Right ventricle myocardium inferior (tissue), 1 donor: ENCODE measurements at places on chromosomes 11 and 22. TPM values are rescaled to one million over a fixed set of nuclear protein-coding genes. Genes with fewer than 3 reads are reported as not detected.

The YPEL4 gene
- 0.51 TPM for total RNA-seq

The C11orf54 gene
- total RNA-seq, result 30.2 TPM

The OR6T1 gene
- total RNA-seq, result not detected

The CHID1 gene
- 49.4 TPM for total RNA-seq

The CATSPERZ gene
- total RNA-seq, result not detected

The CARNS1 gene
- 14.1 TPM for total RNA-seq

The VSIG10L2 gene
- 0.30 TPM for total RNA-seq

The TEX54 gene
- not detected for total RNA-seq

The OR8A1 gene
- total RNA-seq, result not detected

The HIKESHI gene
- 51.5 TPM for total RNA-seq

The YAP1 gene
- total RNA-seq, result 92.9 TPM

The HTR3B gene
- total RNA-seq, result not detected

The MS4A18 gene
- total RNA-seq, result not detected

The ANKK1 gene
- not detected for total RNA-seq

The OR52N4 gene
- total RNA-seq, result not detected

The APOBEC3C gene
- total RNA-seq, result 27.9 TPM

The PHLDA2 gene
- 0.65 TPM for total RNA-seq

The NDUFV1 gene
- 724 TPM for total RNA-seq

The PDGFD gene
- 9.0 TPM for total RNA-seq

GRCh38 chr11:1878137-1879031 lies 13.3 kb downstream of the PRR33 start:
- DNase-seq, result peak; percentile 81

- no peak for DNase-seq
Observed at GRCh38 chr22:25447067-25447685, 117.3 kb upstream of the GRK3 start.

DNA sequence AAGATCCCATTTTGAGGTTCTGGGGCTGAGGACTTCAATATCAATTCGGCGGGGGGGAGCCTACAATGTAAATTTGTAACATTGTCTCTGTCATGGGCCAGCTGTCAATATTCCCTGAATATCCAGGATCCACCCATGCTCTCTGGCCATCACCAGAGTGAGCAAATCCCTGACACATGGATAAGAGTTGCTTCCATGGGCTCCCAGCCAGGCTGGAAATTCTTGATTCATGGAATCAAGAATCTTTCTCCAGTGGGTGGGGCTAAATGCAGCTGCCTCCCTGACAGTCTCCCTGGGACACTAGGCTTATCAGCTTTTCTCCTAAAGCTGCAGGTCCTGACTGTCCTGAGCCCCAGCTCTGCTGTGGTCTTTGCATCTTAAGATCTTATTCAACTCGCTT lies 86.9 kb upstream of the IGLL5 start:
- DNase-seq, result no peak

GRCh38 chr11:72446929-72447769 lies 12.8 kb upstream of the CLPB start:
- DNase-seq, result no peak

GRCh38 chr11:33700063-33700501 lies 544 bp downstream of the C11orf91 start:
- DNase-seq, result no peak

GRCh38 chr11:107675902-107676301 lies 36.0 kb downstream of the SLN start:
- DNase-seq, result no peak

DNA sequence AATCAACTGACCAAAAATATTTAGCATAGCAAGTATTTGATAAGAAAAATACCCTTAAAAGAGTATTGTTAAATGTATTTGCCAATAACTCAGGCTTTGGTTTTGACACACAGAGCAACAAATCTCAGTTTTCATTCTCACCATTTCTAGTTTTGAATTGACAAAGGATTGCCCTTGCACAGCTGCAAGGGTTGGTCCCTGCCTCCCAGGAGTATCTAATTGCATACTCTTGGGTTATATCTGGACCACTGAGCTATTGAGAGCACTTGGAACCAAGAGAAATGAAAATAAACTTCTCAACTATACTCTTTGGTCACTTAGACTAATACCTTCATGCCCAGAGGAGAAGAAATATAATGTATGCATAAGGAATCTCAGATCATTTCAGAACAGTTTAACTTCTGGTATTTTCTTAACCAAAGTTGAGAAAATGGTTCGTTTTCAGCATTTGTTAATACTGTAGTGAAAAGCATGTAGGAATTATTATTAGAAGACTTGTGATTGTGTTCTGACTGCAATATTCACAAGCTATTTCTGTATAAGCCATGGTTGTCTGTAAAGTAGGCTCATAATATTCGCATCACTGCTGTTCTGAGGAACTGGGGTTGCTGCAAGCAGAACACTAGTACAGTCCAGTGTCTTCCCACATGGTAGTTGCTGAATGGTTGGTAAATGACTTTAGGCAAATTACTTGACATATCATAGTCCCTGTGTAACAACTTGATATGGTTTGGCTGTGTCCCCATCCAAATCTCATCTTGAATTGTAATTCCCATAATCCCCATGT lies 7.9 kb downstream of the C2CD3 start:
- no peak for DNase-seq

DNA sequence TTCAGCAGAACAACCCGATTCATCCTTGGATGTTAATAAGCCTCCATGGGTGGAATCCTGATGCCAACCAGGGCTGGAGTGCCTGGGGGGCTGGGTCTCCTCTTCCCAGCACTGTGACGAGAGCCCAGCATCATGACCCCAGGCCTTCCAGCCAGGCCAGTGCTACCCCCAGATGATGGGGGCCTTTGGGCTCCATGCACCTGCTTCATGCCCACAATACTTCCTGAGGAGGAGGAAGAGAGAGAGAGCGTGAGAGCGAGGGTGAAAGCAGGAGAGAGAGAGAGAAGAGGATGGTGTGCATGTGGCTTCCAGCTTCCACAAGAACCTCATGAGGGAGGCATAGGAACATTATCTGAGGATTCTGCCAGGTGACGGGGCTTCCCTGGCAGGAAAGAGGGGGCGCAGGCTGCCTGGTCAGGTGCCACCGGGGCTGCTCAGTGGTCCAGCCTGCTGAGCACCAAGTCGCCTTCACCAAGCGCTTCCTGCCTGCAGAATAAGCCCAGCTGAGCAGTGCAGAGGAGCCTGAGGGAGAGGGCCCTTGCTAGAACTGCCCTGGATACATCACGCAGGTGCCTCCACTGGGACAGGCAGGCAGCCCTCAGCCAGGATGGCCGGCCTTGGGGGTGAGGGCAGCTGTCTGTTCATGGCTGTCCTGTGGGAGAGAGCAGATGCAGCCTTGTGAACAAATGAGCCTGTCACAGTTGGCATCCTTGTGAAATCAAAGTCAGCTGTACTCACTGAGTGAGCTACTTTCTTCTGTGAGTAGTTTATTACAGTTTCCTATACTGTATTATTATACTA lies 243.3 kb upstream of the B3GAT1 start:
- DNase-seq, result no peak

GRCh38 chr11:17735818-17736578 lies 1.4 kb downstream of the KCNC1 start:
- peak; percentile 57 for DNase-seq

DNA sequence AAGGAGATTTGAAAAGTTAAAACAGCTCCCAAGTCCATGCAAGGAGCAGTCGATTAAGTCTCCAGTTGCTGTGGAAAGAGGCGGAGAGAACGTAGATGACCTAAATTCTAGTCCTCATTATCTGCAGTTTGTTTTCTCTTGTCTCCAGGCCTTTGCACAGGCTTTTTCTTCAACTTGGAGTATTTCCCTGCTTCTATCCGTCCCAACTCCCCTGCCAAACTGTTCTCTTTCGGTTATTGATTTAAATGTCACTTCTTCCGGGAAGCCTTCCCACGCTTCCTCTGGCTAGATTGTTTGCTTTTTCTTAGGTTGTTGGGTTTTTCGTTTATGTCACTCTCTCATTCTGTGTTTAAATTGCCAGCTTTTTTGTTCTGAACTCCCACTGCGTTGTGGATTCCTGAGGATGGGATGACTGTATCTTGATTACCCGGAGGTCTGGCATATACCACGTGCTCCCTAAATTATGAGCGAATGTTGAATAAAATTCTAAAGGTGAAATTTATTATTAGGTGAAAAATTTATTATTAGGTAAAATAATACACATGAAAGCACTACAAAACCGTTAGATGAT lies 463 bp downstream of the TMEM126B start:
- no peak for DNase-seq

DNA sequence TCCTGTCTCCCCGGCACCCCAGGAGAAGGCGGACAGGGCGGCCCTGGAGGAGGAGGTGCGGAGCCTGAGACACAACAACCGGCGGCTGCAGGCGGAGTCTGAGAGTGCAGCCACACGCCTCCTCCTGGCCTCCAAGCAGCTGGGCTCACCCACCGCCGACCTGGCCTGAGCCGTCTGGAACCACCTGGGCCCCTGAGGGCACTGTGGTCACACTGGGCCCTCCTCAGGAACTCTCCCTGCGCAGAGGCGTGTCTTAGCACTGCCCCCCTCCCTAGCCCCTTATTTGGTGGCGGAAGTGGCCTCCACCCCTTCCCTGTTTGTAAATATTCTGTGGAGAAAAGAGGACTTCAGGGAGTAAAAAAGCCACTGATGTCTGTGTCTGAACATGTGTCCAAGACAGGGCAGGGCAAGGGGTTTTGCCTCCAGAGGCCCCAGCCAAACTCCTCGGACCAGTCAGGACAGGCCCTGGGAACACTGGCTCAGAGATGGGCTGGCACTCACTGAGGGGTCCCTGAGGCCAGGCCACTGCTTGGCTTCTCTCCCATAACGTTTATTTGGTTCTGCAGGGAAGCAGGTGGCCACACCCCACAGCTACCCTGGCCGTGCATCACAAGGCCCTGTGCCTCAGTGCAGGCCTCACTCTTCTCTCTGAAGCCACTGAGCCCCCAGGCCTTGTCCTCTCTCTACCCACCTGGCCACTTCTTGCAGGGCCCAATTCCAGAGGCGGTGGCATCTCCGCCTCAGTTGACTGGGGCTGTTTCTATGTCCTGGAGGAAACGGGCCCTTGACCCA lies 12.0 kb downstream of the RELA start:
- no peak for DNase-seq

DNA sequence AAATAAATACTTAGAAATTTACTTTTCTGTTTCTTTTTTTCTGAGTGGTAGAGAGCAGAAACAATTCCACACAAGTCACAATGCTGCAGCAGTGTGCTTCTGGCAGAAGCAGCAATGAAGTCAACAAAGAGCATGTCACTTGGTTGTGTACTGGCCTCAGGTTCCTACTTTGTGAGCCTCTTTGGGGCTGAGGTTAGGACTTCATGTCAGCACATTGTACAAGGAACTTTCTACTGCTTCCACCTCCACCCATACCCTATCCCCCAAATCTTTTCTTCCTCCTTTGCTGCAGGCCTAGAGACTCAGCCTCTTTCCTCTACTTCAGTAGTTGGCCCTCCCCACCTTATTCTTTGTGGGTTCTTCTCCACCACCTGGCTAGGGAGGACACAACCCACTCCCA lies 252.7 kb upstream of the PITPNB start:
- DNase-seq, result no peak

GRCh38 chr11:114142707-114143106 lies 83.2 kb downstream of the ZBTB16 start:
- DNase-seq, result no peak

- no peak for DNase-seq
Observed at GRCh38 chr11:3783611-3784010, 13.7 kb downstream of the NUP98 start.

GRCh38 chr11:88849368-88849767 lies 216.4 kb downstream of the GRM5 start:
- DNase-seq, result no peak

DNA sequence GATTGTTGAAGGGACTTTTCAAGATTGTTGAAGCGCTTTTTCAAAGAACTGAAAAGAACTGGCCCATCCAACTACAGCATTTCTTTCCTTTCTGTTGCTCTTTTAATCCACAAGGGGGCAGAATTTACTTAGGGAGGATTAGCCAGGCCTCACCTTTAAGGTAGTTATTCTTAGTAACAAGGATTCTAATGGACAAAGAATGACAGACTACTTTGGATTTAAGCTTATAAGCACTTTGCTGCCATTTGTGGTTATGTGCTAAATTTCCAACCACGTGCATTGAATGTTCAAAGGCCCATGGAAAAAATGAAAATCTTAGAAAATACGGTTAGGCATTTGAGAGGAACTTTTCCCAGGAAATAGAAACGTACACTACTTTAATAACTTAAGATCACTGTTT lies 49.5 kb upstream of the HSPA8 start:
- no peak for DNase-seq

DNA sequence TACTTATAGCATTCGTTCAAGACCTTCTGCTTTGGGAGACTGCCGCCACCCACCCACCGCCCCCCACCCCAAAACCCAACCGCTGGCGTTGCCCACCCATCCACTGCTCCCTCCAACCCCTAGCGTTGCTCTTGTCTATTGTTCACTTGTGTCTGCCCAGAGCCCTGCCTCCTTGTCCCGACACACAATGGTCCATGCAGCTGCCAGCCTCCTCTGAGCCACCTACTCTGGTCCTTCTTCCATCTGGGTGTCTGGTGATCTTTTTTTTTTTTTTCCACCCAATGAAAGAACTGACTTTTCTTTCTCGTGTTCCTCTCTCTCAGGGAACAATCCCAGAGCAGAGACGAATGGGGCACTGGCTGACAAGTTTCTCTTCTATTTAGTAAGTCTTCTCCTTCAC lies 256.0 kb upstream of the SESN3 start:
- no peak for DNase-seq

- no peak for DNase-seq
Observed at GRCh38 chr11:103395612-103396011, 286.4 kb downstream of the DYNC2H1 start.

DNA sequence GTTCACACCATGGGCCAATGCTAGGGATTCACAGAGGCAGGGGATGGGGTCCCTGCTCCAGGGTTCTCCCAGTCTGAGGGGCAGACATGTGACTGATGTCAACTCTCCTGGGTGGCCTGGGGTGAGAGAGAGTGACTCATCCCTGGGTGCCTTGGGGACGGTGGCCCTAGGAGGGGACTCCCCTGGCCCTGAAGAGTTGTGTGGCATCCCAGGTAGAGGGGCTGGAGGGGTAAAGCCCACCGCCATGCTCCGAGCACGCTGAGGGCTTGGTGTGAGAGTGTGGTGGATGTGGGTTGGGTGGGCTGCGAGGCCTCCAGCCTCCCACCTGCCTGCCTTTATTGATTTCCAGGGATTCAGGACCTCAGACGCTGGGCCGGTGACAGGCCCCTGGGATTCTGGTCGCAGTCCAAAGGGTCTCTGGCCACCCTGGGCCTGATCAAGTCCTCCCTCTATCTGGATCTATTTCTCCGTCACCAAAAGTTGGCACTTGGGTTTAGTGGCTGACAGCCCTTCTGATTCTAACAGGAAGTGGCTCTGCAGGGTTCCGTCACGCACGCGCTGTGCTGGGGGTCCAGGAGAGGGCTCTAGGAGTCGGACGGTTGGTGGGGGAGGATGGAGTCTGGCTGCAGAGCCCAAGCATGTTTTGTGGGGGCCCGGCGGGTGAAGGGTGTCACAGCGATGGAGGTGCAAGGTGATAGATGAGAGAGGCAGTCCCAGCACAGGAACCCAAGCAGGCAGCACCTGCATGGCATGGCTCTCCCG lies 27.3 kb upstream of the WNT7B start:
- no peak for DNase-seq
